ENCODE measurements at places on chromosomes 7 and 10.

DNA sequence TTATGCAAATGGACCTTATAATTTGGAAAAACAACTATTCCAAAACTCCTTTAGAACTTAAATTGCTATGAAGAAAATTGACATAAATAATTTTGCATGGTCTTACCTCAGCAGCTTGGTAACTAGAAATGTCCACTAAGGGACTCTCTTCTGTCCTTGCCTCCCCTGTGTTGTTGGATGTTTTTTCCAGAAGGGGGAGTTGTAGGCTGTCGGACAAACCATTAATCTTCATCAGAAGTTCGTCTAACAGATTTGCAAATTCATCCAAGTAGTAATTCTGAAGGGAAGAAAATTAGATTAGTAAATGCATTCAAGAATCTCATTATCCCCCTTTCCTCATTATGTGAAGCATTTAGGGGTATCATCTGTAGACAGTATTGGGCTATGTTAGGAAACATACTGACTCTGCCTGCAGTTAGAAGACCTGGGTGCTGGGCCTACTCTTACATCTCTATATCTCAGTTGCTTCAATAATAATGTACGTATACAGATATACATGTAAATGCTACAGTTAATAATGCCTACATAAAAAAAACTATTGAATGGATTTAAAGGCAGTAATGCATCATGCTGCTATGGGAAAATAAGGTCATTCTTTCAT is 155.6 kb downstream of the PKD1L1 start:
- DNase-seq = no peak

- no peak for DNase-seq
These were observed 144.0 kb upstream of the MKLN1 start for GRCh38 chr7:131183611-131184119.

DNA sequence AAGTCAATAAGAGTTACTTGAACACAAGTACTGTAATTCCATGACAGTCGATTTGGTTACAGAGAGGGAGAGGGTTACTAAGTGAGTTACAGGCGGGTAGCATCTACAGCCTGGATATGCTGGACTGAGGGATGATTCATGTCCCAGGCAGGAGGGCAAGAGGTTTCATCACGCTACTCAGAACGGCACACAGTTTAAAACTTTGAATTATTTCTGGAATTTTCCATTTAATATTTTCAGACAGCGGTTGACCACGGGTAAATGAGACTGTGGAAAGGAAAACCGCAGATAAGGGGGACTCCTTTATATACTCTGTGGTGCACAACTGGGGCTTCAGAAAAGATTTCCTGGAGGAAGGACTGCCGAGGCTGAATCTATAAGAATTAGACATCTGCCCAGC is 25.7 kb upstream of the LRRC4 start:
- no peak for DNase-seq

DNA sequence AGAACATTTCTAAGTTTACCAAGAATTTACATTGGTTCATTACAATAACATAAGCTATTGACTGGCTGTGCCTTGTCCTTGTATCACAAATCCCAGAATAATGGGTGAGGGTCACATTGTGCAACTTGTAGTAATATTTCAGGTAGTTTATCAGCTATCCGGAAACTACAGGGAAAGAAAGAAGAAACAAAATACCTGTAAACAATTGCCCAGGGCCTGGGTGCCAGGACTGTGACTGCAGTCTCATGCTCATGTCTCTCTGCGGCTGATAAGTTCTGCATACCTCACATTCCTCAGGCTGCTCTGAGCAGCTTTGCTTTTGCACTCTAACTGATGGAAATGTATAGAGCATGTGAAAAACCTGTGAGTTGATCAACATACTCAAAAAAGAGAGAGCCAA is 131.8 kb upstream of the TRIM24 start:
- no peak for DNase-seq

GRCh38 chr7:73871163-73872011 is 10.4 kb downstream of the TMEM270 start:
- no peak for DNase-seq

- no peak for DNase-seq
These were observed 49.9 kb upstream of the CUX1 start for GRCh38 chr7:101767544-101767943.

DNA sequence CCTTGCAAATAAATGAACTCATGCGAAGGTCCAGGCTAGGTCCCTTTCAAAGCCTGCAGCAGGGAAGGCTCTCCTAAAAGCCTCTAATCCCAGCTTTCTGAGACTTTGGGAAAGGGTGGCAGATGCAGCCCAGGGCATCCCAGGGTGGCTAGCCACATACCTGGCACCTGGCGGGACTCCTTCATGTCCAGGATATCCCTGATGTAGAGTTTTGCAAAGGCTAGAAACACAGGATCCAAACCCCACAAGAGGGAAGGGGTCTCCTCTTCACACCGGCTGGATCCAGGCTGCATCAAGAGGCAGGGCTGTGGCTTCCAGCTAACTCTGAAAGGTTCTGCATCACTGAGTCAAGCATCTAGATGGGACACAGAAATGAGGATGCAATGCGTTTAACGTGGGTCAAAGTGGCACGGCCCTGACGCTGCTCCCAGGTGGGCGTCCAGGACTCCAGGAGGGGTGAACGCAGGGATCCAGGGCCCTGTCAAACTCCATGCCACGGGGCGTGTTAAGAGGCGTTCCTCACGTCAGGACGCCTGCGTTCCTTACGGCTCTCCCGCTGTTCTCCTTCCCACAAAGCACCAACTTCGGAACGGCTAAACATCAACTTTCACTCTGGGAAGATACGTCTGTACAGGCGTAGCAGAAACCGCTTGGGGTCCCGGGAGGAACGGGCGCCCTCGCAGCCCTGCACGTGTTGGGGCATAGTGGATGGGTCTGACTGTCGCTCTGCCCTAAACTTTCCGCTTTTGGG is 507 bp downstream of the STN1 start:
- no peak for DNase-seq

DNA sequence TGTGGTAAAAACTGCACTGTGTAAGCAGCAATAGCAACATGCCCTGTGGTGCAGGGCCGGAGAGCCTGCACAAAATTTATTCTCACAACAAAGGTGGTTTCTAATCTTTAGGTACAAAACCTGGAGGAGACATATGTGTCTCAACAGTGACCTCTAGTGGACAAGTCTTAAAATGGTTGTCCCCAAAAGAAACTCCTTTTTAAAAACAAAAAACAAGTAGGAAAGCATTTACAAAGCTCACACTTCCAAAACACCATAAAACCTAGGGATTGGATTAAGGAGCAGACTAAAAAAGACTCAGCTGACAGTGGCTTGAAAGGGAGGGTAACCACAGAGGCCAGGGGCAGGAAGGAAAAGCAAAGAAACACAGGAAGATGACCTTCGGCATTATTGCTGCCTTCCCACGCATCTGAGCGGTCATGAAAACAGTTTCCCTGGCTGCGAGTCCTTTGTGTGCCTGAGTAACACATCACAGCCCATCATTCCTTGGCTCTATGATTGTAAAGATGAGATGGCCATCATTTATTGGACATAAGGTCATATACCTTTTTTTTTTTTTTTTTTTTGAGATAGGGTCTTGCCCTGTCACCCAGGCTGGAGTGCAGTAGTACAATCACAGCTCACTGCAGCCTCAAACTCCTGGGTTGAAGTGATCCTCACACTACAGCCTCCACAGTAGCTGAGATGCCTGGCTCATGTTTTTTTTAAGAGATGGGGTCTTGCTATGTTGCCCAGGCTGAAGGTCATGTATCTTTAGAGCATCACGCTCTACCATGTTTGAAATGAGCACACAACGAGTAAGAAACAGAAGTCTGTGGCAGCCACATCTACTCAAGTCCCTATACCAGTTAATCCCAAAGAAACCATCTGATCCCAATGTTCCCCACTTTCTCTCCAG is 39.5 kb downstream of the RSU1 start:
- DNase-seq = no peak

DNA sequence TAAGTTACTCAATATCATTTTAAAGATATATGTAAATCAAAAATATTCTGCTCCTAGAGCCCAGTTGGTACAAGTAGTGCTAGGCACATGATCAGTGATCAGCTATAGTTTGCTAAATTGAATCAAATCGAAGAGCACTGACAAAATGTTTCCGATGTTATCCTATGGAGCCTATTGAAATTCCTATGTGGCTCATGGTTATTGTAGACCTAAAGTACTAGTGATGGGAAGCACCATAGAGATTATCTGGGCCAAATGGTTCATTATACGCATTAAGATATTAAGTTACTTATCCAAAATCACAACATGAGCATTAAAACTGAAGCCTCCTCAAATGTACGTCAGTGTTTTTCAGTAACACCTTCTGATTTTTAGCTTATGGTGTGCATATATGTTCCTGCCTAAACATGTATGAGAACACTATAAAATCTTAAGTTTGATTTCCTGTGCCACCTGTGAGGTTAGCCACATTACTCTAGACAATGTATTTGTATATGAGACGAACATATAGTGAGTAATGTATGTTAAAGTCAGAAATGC is 103.2 kb downstream of the IQUB start:
- no peak for DNase-seq

DNA sequence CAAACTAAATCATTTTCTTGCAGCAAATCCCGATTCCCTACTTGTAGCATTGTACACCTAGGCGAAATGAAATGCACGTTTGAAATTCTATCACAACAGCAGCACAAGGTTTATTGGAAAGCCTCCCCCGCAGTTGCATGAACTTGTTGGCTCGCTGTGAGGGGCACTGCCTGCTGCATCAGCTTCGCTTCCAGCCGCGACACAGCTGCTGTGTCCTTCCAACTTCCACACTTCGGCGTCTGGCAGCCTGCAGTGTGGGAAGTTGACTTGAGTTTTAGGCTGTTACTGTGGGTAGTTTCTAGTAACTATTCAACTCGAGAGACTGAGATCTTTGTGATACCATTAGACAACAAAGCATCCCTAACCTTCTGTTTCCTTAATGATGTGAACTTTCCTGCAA is 315.8 kb upstream of the TPK1 start:
- no peak for DNase-seq

DNA sequence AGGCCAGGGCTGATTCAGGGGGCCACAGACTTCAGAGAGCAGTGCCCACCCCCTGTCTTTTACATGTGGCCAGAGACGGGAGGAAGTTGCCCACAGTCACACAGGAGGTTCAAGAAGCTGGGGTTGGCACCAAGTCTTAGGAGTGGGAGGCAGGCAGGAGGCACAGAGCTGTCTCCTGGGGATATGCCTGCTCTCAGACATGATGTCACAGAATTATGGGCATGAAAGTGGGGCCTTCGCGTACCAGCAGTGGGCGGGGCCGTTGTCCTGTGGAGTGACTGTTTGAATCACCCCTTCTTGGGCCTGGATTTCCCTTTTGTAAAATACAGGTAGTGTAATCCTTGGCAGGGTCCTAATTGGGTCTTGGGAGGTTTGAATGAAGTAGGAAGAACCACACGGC is 81.2 kb upstream of the PPIF start:
- DNase-seq = no peak

DNA sequence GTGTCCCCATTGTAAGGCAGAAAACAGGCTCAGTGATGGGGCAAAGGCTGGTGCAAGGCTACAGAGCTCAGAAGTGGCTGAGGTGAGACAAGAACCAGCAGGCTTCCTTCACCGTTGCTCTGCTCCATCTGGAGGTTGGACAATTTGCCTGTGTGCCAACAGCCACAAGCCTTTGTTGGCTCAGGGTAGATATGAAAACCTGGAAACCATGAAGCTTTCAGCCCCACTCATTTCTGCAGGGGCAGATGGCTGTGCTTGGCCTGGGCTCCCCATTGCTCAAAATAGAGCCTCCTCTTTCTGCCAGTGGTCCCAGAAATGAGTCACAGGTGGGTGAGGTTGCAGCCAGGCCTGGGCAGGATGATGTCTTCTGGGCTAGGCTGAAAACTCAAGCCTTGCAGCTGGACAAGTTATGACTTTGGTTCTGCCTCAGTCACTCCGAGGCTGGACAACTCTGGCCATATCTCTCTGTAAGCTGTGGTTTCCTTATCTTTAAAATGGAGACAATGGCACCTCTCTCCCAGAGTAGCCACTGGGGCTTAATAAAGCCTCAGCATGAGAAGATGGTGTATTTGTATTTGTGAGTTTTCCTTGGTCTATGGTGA is 12.2 kb upstream of the ZNF273 start:
- DNase-seq = no peak

DNA sequence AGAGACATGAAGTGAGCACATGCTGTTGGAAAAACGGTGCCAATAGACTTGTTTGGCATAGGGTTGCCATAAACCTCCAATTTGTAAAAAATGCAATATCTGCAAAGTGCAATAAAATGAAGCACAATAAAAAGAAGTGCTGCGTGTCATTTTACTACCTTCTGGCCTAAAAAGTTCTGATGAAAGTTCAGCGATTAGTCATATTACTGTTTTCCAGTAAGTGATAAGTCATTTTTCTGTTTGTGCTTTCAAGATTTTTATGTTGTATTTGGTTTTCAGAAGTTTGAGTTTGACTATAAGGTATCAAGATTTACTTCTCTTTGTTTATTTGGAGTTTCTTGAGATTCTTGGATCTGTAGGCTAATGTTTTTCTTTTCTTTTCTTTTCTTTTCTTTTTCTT is 16.8 kb downstream of the AOAH start:
- DNase-seq = no peak

GRCh38 chr10:95880704-95881103 is 27.1 kb upstream of the CC2D2B start:
- DNase-seq = no peak

GRCh38 chr7:46626691-46627310 is 705.7 kb upstream of the IGFBP3 start:
- no peak for DNase-seq

DNA sequence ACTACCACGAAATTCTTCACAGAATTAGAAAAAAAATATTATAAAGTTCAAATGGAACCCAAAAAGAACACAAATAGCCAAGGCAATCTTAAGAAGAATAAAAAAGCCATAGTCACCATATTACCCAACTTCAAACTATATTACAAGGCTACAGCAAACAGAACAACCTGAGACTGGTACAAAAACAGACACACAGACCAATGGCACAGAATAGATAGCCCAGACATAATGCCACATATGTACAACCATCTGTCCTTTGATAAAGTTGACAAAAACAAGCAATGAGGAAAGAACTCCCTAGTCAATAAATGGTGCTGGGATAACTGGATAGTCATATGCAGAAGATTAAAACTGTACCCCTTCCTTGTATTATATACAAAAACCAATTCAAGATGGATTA is 808.5 kb upstream of the ZWINT start:
- DNase-seq = no peak

DNA sequence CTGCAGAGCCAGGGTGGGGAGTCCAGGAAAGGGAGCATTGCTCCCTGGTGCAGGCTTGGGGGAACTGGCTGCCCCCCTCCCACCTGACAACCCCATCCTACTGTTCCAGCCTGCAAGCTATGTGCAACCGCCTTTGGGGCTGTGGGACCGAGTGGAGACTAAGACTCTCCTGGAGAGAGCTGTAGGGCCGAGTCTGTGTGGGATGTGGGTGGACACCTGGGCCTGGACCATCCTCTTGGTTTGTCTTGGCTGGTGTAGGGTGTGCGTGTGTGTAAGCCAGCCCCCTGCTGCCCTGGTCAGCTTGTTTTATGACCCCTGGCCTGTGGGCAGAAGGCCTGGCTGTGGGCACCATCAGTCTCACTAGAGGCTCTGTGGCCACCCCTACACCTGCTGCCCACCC is 1.6 kb upstream of the RAMP3 start:
- DNase-seq = no peak

DNA sequence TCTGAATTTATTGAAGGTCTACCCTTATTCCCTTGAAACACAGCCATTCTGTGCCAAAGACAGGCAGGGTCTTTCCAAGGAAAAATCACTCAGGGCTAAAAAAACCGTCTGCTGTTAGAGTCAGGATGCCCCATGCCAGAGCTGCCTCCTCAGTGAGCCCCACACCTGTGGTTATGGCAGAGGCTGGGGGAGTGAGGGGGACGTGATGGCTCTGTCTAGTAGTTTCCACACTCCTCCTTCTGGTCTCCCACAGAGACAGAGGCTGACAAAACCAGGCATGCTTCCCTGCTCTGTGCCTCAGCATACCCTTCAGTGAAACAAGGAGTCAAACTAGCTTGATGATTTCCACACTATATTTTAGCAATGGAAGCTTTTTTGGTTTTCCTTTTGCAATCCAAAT is 112.0 kb upstream of the AGK start:
- no peak for DNase-seq

Data from omental fat pad (tissue), 4 donors.